ENCODE measurements at places on chromosomes 2 and 18. TPM values are rescaled to one million over a fixed set of nuclear protein-coding genes. Genes with fewer than 3 reads are reported as not detected.

UGT1A4 gene
- not detected for total RNA-seq

PAX8 gene
- 0.98 TPM for total RNA-seq

VWC2L gene
- total RNA-seq: not detected

SLC19A3 gene
- total RNA-seq: not detected

CD8B gene
- total RNA-seq: 38.7 TPM

ANKRD30B gene
- total RNA-seq: not detected

KANSL3 gene
- total RNA-seq: 31.3 TPM

IL36RN gene
- 0.61 TPM for total RNA-seq

LRRC30 gene
- total RNA-seq: not detected

UGT1A5 gene
- not detected for total RNA-seq

ST3GAL5 gene
- 5.3 TPM for total RNA-seq

DNA sequence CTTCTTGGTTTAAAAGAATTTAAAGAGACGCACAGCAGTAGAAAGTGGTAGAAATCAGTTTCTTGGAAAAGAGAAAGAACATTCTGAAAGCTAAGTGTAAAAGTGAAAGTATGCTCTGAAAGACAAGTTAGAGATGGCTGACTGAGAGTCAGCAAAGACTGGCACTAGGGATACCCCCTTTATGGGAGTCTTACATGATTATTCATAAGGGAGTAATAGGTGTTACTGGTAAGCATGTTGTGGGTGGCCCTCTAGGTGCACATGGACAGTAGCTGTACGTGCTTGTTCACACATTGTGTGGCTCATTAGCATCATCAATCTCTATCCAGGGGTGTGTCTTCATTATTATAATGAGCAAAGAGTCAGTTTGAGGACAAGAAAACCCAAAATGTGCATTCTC is 816.2 kb downstream of the CBLN2 start:
- no peak for DNase-seq

- no peak for DNase-seq
These were observed 16.0 kb downstream of the TET3 start for GRCh38 chr2:74000666-74001065.

- no peak for DNase-seq
These were observed 314.6 kb upstream of the VWC2L start for GRCh38 chr2:214096208-214096715.

DNA sequence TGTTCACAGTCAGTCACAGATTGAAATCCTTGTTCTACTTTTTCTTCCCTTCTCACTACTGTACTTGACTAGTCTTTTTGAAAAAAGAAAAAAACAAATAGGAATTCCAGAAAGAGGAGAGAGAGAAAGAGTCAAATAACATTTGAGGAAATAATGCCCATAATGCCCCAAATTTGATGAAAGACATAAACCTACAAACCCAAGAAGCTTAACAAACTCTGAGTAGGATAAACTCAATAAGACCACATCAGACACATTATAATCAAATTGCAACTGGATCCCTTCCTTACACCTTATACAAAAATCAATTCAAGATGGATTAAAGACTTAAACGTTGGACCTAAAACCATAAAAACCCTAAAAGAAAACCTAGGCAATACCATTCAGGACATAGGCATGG is 30.9 kb downstream of the TMEM185B start:
- no peak for DNase-seq

DNA sequence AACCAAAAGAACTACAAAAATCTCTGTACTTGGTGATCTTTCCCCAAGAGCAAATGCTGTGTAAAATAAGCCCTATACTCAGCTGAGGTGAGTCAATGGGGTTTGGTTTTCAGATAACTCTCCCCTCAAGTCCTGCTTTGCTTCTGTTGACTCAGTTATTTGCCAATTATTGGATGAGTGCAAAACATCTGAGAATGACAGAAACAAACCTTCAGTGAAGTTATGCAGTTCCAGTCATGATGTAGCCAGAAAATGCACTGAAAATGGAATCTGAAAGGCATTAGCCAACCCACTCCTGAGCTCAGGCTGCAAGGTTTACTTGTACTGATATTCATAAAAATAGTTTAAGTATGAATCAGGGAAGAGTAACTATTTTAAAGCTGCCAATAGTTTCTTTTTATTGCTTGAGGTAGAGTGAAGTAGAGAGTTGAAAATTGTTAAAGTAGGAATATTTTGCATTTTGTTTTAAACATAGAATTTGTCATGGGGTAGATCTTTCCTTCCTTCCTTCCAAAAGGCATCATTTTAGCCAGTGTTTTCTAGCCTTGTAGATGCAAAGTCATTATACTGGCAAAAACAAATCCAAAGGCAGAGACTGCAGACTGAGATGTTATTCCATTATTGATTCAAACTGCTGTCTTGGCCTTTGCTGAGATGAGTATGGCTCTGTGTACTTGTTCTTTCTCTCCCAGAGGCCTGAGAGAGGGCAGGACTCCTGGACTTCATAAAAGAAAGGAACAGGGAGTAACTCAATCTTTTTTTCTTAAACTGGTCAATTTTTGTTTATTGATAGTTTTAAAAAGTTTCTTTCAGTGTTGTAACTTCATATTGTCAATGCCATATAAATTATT is 215.3 kb downstream of the RND3 start:
- DNase-seq: no peak

- DNase-seq: no peak
These were observed 43.4 kb downstream of the MRO start for GRCh38 chr18:50776383-50776782.

DNA sequence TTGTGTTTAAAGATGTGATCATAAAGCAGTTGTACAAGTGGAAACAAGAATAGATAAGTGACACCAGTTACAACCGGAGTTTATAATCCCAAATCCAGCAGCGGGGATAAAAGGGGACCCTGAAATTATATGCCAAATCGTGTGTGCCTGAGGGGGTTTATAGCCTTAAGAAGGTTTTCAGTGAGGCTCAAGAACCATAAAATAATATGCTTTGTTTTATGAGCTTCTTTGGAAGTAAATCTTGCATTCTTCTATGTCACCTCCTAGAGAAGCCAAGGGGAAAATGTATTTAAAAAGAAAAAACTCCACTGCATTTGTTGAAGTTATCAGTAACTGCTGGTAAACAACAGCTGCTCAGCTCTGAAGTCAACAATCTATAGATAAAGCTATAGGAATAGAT is 25.8 kb upstream of the MAP3K20 start:
- no peak for DNase-seq

DNA sequence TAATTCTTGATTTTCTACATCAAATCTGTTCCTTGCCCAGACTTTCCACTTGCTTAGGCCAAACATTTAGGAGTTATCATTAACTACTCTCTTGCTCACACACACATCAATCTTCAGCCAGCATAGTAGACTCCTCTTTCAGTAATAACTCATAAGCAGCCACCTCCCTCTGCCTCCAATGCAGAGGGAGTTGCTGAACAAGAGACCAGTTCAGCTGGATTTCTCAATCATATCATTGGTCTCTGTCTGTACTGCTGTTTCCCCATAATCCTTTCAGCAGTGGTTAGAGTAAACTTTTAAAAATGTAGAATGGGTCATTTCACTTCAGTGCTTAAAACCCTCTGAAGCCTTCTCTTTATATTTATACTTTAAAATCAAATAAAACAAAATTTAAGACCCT is 112.9 kb downstream of the SLC39A10 start:
- DNase-seq: no peak

DNA sequence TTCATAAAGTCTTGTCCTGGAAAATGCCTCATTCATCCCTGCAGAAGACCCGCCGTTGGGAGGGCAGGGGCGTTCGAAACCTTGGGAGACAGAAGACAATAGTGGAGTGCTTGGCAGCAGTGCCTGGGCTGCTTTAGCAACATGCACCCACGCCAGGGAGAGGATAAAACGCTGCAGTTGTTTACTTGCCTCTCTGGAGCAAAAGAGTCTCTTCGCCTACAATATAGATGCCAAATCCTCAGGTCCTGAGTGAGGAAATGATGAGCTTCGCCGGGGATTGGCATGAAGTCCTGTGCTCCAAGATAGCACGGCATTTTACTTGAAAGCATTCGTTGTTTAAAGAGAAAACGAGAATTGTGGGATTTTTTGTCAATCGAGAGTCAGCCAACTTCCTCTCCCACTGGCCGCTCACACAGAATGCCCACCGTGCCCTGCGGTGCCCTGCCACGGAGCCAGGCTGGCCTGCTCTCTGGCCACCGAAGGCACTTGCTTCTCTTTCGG is 152.5 kb upstream of the POU3F3 start:
- no peak for DNase-seq

GRCh38 chr18:33751613-33752221 is 173.7 kb downstream of the ASXL3 start:
- DNase-seq: no peak

- peak; percentile 21 for DNase-seq
These were observed 44.4 kb downstream of the PTPN2 start for GRCh38 chr18:12839526-12840196.

DNA sequence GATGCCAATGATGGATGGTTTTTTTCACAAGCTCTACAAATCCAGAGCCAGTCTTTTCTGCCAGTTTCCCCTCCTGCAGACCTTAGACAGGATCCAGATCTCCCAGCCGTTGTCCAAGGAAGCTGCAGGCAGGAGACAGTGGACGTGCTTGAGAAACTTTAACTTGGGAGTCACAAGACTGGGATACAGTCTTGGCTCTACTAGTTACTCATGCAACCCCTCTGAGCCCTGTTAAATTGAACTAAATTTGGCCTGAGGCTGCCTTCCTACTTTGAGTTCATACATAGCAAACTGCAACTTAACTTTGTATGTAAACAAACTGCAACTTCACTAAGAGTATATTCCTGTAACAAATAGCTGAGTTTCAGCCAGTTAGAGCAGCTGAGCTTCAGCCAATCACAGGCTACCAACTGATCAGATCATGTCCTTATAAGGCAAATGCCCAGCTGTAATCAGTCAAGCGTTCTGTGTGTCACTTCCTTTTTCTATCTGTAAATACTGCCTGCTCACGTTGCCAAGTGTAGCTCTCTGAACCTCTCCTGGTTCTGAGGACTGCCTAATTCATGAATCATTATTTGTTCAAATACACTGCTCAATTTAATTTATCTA is 140.9 kb downstream of the CAPN13 start:
- DNase-seq: no peak

DNA sequence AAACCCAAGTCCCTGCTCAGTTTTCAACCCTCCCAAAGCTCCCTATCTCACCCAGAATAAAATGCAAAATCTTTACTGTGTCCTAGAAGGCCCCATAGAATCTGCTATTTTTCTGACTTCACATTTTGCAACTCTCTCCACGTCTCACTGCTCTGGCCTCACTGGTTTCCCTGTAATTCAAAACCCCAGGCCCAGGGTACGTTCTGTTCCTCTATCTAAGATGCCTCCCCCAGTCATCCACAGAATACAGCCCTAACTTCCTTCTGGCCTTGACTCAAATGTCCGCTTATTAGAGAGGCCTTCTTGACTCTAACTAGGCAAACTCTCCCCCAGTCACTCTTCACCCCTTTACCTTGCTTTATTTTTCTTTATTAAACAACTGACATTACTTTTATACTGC is 42.0 kb downstream of the FAM161A start:
- no peak for DNase-seq

DNA sequence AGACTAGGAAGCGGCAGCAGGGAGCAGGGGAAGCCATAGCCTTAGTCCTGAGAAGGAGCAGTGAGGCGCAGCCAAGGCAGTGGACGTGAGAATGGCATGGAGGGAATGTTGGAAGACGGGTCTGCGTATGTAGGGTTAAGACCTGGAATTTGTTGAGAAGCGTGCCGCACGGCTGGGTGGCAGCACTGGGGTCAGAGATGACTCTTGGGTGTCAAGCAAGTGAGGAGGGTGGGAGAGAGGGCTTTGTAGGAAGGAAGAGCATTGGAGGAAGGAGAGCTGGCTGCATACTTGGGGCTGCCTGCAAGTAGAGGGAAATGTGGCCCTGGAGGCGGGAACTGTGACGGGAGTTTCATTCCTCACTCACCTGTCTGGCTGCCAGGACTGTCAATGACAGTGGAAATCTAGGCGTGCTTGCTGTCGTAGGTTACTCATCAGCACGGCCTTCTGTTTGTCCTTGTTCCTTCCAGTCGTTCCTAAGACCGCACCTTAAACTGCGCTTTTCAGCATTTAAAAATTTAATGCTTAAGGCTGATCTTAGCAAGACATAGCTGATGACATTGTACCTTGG is 108.0 kb downstream of the ITGB1BP1 start:
- DNase-seq: no peak

Data from activated T-cell treated with anti-CD3 and anti-CD28 coated beads, Interleukin-2, amount 50 U/mL, for 4 hours (primary cell).